ENCODE measurements at places on chromosomes 11 and 22. TPM values are rescaled to one million over a fixed set of nuclear protein-coding genes. Genes with fewer than 3 reads are reported as not detected.

DNA sequence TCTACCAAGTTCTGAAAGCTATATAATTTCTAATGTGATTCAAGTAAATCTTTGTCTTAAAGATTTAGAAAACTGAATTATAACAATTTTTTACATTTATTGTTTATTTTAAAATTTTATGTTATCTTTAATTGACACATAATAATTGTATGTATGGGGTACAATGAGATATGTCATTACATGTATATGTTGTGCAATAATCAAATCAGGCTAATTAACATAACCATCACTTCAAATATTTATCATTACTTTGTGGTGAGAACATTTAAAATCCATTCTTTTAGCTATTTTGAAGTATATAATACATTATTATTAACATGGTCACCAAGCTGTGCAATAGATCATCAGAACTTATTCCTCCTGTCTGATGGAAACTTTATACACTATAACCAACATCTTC is 181.1 kb downstream of the DDX10 start:
- no peak for DNase-seq

The GUCY1A2 gene
- 2.0 TPM for total RNA-seq

GRCh38 chr11:30535818-30536217 is 50.3 kb downstream of the MPPED2 start:
- no peak for DNase-seq

- DNase-seq = no peak
Observed at GRCh38 chr11:72245263-72245816, 1.4 kb upstream of the PHOX2A start.

DNA sequence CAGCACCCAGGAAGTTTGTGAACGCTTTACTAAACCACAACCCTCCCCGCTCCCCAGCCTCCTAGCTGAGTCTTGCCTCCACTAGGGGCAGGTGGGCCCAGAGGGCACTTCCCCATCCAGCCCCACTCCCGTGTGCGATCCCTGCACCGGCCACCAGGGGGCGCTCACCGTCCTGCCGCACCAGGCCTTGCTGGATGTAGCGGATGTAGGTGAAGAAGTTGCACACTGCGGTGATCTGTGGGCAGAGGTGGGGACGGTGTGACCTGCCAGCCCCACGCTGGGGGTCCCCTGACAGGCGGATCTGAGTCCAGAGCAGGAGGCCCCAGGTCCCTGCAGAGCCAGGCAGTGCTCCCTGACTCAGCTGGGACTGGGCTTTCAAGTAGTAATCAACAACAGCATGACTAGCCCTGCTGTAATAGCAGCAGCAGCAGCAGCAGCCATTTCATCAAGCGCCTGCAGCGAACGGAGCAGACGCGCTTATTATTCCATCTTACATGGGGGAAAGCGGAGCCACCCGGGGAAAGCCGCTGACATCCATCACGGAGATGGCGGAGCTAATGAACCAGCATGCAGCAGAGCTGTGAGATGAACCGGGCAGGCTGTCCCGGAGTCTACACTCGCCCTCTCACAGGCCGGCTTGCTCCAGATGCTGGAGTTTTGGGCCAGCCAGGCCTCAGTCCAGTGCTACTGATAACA is 7.9 kb upstream of the FADS3 start:
- DNase-seq = no peak

DNA sequence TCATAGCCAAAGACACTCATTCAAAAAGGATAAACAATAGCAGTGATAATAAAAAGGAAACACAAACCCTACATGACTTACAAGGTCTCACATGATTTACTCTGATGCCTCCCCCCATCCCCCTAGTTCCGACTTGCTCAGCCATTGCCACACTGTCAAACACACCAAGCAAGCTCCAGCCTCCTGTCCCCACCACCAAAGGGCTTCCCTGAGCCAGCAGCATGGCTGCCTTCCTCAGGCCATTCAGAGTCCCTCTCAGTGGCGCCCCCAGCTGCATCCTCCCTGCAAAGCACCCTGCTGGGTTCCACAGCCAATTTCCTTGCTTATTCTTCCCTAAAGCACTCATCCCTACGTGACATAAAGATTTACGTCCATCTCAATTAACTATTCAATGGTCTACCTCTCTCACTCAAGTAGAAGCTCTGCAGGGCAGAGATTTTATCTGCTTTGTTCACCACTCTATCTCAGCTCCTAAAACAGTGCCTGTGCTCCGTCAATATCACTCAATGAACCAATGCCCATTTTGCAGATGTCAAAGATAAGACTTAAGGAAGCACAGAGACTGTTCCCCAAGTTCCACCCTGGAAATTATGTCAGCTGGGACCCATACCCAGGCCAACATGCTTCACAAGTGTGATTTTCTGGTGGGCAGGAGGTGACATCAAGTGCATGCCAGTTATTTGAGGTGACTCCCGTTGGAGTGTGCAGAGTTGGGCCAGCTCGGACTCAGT is 106.9 kb downstream of the SYN3 start:
- no peak for DNase-seq

DNA sequence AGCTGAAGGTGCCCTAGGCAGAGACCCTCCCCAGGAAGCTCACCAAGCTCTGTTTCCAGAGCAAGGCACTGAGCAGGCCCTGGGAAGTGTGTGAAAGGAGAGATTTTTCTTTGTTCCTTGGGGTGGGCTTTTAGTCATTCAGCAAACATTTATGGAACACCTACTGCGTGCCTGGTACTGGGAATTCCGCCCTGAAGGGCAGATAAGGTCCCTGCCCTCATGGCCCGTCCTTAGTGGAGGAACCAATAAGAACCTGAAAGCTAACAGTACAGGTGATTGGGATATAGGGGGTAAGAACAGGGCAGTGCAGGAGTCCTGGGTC is 3.9 kb downstream of the TMEM134 start:
- no peak for DNase-seq

The DNHD1 gene
- total RNA-seq = 2.9 TPM

GRCh38 chr11:19779740-19780139 is 67.1 kb downstream of the NAV2 start:
- DNase-seq = no peak

The OR51A4 gene
- not detected for total RNA-seq

GRCh38 chr11:109426442-109427240 is 4.7 kb downstream of the C11orf87 start:
- DNase-seq = no peak

DNA sequence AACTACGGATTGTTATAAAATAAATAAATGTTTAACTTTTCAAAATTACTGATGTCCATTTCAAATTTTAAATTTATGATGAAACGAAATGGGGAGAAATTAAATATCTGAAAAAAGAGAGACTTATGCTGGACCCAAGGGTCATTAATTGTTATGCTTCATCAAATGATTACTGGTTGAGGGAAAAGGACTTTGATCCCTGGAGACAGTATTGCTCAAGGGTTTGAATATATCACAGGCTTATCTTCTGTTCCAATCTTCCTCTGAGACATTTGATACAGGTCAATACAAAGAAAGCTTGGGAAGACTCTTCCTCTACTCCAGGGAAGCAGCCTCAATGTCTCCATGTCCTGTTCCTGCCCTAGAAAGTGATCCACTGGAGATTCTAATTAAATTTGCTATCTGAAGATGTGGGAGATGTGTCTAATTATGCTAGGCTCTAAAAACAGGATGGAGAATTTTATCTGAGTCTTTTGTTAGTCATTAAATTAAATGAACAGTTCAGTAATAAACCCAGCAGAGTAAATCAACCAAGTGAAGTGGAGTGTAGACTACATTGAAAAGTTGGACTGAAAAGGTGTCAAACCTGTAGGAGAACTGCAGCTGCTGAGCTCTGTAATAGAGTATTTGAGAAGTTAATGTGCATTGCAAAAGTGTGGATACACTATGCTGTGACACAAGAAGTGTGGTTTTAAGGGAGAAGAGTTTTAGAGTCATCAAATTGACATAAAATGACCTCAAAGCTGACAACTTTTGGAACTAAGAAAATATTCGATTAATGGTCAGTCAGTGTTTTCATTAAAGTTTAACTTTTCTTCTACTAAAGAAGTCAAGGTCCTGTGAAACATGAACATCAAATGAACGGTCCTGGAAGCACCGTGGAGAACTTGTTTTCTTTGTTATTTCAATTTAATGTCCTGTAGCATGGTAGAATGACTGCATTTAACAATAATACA is 623.7 kb upstream of the CCDC90B start:
- peak; percentile 19 for DNase-seq

DNA sequence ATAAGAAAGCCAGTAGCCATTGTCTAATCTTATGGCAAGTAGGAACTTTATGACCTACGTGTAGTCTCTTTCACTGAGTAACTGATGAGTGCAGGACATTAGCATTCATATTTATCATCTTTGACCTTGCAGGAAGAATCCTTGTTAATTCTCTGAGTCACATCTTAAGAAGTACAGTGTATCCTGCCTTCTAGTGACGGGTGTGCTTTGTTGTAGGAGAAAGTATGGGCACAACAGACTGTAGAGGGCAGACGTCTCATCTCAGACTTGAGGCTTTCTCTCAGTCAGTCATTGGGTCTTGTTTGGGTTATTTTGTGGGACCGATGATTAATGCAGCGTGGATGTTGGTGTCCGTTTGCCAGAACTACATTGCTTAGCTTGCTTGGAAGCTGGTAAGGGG is 6.8 kb downstream of the RNF214 start:
- DNase-seq = no peak

- no peak for DNase-seq
Observed at GRCh38 chr11:117037279-117037974, 60.8 kb downstream of the SIK3 start.
